ENCODE measurements at places on chromosomes 11 and 22.

DNA sequence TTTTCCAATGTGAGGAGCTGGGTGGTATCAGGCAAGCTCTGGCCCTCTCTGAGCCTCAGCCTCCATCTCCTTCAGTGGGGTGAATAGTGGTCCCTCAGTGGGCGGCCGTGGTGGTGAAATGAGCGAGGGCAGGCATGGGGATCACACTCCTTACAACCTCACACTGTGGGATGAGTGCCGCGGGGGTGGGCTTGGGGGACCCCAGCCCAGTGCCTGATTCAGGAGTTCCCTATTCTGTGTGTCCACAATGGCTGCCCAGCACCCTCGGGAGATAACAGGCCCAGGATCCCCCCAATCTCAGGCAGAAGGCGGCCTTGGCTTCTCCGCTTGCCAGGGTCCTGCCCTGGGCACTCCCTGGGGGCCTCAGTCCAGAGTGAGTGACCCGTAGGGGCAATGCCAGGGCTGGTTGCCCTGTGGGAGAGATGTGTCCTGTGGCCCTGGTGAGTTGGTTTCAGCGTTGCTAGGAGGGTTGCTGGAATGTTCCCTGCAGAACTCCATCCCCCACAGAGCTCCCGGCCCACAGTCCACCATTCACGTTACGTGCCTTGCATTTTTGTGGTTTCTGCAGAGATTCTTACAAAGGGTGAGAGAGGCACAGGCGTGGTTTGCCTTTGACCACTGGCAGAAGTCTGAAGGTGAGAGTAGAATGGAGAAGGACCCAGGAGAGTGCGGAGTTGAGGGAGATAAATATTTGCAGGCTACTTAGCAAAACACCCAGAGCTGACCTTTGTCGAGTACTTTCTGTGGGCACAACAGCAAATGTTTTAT is 2.9 kb downstream of the ALDH3B1 start:
- peaks cover 41% of the 10 kb centered on the region for H3K4me1 ChIP-seq
- no peak for DNase-seq

- H3K4me1 ChIP-seq, result peaks cover 5% of the 10 kb centered on the region
- peak overlapping the region; percentile 75 for H3K27ac ChIP-seq
- no peaks in the 10 kb centered on the region for H3K27me3 ChIP-seq
Measured at GRCh38 chr22:19576460-19577421, 52.5 kb upstream of the CLDN5 start.

- no peaks in the 10 kb centered on the region for H3K27me3 ChIP-seq
- no peak overlapping the region for H3K27ac ChIP-seq
- no peaks in the 10 kb centered on the region for H3K4me1 ChIP-seq
Measured at GRCh38 chr11:76242004-76242779, 35.9 kb upstream of the WNT11 start.

GRCh38 chr11:8375460-8375859 is 111.8 kb upstream of the LMO1 start:
- DNase-seq, result no peak
- no peaks in the 10 kb centered on the region for H3K36me3 ChIP-seq
- H3K27me3 ChIP-seq, result no peaks in the 10 kb centered on the region
- H3K4me1 ChIP-seq, result no peaks in the 10 kb centered on the region

DNA sequence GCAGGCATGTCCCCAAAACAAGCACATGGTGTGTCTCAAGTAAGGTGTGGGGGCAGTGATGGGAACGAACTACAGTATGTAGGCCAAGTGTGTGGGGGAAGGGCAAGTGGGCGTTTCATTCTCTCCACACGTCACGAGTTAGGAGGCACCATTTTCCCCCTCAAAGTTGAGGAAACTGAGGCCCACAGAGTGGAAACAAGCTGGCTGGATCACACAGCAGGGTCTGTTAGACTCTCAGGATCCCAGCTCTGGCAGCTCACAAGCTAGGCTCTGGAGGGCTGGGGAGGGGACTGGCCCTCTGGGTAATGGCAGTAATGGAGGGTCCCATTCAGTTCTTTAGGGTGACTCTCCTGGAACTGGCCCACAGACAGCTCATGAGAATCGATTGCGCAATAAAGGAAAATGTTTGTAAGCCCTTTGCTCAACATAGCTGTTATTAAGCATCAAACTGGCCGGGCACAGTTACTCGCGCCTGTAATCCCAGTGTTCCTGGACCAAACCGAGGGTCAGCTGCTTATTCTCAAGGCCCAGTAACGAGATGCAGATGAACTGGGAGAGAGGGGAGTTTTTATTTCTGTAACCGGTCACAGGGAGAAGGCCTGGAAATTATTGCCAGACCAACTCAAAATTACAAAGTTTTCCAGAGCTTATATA is 24.1 kb upstream of the TUB start:
- H3K4me1 ChIP-seq, result no peaks in the 10 kb centered on the region
- H3K27me3 ChIP-seq, result no peaks in the 10 kb centered on the region
- no peaks in the 10 kb centered on the region for H3K36me3 ChIP-seq
- H3K4me3 ChIP-seq, result no peak overlapping the region

DNA sequence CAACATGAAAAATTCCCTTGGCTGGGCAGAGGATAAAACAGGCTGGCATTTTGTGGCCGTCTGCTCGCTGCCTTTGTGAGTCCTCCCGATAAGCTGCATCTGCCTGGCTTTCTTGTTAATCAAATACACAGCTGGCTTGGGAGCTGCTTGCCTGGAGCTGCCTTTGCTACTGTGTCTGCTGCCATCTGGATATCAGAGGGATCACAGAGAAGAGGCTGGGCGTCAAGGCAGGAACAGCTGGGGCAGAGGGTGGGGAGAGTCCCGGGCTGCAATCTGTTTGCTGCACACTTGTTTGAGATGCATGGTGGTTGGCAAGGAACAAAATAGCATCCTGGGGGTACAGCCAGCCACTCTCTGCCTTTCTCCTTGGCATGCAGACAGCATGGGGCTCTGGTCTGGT is 36.0 kb downstream of the COMMD9 start:
- H3K27ac ChIP-seq, result no peak overlapping the region
- H3K4me1 ChIP-seq, result no peaks in the 10 kb centered on the region
- no peak for DNase-seq

GRCh38 chr11:12291313-12291712 is 86.1 kb upstream of the PARVA start:
- H3K4me3 ChIP-seq, result no peak overlapping the region
- no peak overlapping the region for H3K27ac ChIP-seq
- DNase-seq, result no peak
- H3K27me3 ChIP-seq, result no peaks in the 10 kb centered on the region
- H3K4me1 ChIP-seq, result no peaks in the 10 kb centered on the region

DNA sequence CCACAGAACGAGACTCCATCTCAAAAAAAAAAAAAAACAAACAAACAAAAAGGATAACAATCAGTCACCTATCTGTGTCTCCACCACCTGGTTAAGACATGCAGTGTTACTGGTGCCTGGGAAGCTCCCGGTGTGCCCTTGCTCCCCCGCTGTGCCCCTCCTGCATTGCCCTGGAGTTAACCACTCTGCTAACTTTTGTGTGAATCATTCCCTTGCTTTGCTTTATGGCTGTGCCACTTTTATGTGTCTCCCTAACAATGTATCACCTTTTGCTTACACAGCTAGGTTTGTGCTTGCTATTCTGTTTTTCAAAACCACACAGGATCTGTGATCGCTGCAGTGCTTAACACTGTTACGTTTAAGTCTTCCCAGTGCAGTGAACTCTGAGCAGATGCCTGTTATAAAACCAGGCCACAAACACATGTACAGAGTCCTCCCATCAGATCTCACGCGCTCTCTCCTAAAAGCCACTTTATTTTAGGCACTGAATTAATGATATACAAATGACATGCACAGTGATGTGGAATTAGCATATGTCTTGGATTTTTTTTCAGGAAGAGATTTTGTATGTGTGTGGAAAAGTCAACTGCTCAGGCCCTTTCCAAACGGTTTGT is 69.9 kb downstream of the BUD13 start:
- H3K36me3 ChIP-seq, result no peaks in the 10 kb centered on the region
- no peak overlapping the region for H3K4me3 ChIP-seq
- no peak overlapping the region for H3K27ac ChIP-seq

GRCh38 chr11:16292167-16292859 is 64.0 kb downstream of the SOX6 start:
- no peak overlapping the region for H3K4me3 ChIP-seq
- H3K4me1 ChIP-seq, result no peaks in the 10 kb centered on the region
- H3K27me3 ChIP-seq, result no peaks in the 10 kb centered on the region

DNA sequence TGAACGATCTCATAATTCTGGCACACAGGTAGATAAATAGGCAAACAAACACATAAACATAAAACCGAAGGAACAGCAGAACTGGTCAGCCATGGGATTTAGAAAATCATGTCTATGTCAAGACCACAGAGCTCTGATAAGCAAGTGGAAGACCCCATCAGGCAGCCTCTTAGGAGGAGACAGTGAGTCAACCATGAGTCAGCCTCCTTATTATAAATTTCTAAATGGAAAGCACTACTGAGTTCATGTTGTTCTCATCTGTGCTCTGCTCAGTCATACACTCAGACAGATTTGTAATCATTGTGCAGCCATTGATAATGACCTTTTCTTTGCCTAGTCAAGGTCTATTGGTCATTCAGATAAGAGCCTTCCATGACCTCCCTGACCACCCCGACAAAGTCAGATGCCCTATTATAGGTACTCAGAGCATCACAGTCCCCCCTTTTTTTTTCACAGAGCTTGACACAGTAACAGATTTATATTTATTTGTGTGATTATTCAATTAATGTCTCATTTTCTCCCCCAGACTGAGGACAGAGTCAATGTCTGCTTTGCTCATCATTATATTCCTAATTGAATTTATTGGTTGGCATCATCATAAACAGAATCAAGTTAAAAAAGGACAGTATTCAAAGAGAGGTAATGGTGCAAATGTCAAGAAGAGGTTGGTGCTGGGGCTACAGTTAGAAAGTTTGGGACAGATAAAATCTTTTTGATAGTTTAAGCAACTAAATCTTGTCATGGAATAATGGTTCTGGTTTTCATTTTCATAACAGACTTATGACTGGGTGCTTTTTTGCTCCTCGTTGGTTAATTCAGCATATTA is 579.7 kb upstream of the CCDC90B start:
- no peaks in the 10 kb centered on the region for H3K4me1 ChIP-seq
- H3K27me3 ChIP-seq, result no peaks in the 10 kb centered on the region
- no peak for DNase-seq
- no peak overlapping the region for H3K4me3 ChIP-seq
- no peak overlapping the region for H3K27ac ChIP-seq
- no peaks in the 10 kb centered on the region for H3K36me3 ChIP-seq

DNA sequence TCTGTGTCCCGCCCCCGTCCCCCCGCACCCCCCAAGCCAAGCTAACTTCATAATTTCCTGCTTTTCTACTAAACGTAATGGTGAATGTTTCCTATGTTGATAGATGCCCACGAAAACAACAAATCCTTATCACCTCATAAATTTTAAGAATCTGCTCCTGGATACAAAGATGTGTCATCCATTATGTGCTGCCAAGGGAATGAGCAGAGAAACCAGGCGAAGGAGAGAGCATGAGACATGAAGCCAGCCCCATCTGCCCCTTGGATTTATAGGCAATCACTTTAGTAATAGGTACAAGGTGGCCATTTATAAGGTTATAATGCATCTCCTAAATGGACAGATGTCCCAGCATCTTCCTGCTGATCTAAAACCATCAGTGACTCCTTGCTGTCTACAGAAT is 30.3 kb downstream of the LAYN start:
- no peaks in the 10 kb centered on the region for H3K36me3 ChIP-seq
- H3K4me3 ChIP-seq, result no peak overlapping the region
- peaks cover 13% of the 10 kb centered on the region for H3K4me1 ChIP-seq
- no peaks in the 10 kb centered on the region for H3K27me3 ChIP-seq

DNA sequence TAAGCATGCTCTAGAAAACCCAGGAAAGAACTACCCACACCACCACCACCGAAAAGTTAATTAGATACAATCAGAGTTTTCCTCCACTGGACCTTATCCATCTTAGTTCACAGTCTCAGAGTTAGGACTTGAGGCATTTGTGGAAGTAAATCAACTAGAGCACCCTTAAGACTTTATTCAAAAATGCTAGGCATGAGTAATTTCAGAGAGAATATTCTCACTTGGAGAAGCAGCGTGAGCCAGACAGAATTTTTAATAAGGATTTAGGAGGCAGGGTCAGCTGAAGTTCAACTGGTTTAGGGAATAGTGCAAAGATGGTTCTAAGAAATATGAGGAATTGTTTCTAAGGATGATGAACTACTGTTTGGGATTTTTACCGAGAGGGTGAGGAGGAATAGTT is 1.2 kb upstream of the OLFML1 start:
- no peak for DNase-seq
- no peak overlapping the region for H3K4me3 ChIP-seq
- H3K27me3 ChIP-seq, result no peaks in the 10 kb centered on the region
- H3K36me3 ChIP-seq, result no peaks in the 10 kb centered on the region

DNA sequence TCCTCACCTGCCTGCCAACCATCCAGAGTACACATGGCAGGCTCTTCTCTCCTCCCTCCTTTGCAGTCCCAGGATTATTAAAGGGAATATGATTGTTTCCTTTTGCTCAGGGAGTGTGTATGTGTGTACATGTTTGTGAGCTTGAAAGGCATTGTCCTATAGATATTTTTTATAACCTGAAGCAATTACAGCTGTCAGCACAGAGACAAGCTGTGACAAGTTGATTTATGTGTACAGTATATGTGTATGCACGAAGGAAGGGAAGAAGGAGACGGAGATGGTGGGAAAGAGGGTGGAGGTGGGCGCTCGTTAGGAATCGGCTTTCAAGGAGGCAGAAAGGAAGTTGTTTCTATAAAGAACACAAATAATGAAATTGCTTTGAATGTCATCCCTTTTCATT is 537.0 kb downstream of the NTM start:
- no peak overlapping the region for H3K4me3 ChIP-seq
- no peaks in the 10 kb centered on the region for H3K4me1 ChIP-seq
- H3K27me3 ChIP-seq, result no peaks in the 10 kb centered on the region
- no peaks in the 10 kb centered on the region for H3K36me3 ChIP-seq
- DNase-seq, result no peak

GRCh38 chr11:44931466-44931865 is 19.2 kb downstream of the TP53I11 start:
- H3K4me3 ChIP-seq, result no peak overlapping the region
- H3K27me3 ChIP-seq, result no peaks in the 10 kb centered on the region
- DNase-seq, result no peak
- no peak overlapping the region for H3K27ac ChIP-seq
- no peaks in the 10 kb centered on the region for H3K36me3 ChIP-seq

DNA sequence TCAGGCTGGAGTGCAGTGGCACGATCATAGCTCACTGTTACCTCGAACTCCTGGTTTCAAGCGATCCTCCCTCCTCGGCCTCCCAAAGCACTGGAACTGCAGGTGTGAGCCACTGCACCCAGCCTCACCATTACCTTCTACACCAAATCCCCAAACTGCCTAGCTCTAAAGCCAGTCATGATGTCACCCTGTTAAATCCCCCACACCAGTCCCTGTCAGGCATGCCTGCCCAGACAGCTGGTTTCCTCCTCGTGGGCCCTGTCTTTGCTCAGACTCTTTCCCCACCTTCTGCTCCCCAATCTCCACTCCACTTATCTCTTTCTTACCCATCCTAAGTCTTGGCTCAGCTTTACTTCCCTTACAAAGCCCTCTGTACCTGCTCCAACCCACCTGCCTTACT is 12.5 kb upstream of the EXPH5 start:
- no peak overlapping the region for H3K4me3 ChIP-seq
- no peak for DNase-seq
- no peaks in the 10 kb centered on the region for H3K27me3 ChIP-seq
- H3K4me1 ChIP-seq, result no peaks in the 10 kb centered on the region

Data from esophagus squamous epithelium (tissue), 5 donors.